CD4-positive, alpha-beta memory T cell (primary cell): ENCODE measurements at places on chromosomes 6 and 20. TPM values are rescaled to one million over a fixed set of nuclear protein-coding genes. Genes with fewer than 3 reads are reported as not detected.

DNA sequence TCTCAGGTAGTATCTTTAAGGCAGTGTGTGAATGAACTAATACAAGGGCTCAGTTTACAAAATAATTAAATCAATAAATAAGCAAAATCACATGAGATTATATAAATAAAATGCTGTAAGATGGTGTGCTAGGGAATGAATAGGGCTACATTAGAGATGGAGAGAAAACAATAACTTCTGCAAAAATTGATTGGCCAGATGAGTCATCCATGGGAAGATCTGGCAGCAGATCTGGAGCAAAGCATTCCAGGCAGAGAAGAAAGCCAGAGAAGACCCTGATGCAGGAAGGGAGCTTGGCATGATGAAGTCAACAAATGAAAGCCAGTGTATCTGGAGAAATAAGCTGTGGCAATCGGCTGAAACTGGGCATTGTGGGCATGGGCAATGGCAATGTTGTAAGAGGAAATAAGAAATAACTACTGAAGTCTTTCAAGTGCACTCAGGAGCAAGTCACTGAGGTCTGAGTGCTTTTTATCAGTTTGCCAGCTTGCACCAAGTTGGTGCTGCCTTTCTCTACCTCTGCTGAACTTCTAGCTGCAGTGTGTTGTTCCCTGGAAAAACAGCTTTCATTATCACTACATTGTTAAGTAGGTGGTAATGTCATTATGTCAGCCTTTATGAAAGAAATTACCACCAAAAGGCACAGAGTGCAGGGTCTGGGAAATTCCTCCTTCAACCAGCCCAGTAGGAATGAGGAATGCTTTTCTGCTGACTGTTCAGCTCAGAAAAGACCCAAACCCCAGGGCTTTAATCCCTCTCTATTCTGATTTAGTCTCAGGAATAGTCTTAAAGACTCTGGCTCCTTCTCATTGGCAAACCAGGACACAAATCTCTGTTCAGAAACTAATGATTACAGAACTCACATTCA, 231.6 kb downstream of the HTR1B start:
- no peak for DNase-seq

GRCh38 chr20:54291339-54292010, 83.6 kb downstream of the PFDN4 start:
- DNase-seq, result no peak

DNA sequence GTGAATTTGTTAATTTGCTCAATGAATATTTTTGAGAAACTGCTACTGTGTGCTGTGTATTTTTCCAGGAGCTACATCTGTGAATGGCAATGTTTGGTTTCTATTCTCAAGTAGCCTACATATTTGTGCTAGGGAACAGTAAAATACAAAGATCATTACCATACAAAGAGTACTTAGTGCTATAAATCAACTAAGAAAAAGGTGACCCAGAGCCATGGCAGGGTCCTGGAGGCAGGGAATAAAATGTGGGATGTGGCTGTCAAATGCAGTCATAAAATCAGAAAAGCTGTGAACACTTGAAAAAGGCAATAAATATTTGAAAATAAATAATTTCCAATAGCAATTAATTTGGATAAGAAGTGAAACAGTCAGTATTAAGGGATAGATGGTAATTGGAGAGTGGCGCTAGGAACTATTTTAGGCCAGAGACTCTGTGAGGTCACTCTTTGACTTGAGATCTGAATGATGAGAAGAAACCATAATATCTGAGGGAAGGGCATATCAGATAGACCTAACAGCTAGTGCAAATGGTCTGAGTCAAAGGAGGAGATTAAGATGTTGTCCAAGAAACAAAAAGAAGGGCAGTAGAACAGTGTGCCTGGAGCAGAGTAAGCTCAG, 98.8 kb downstream of the MANEA start:
- no peak for DNase-seq

- no peak for DNase-seq
Observed at GRCh38 chr6:157038610-157039009, 261.4 kb downstream of the ARID1B start.

- no peak for DNase-seq
Observed at GRCh38 chr20:15317546-15318232, 980.3 kb upstream of the FLRT3 start.

- no peak for DNase-seq
Observed at GRCh38 chr6:108618623-108619152, 58.0 kb downstream of the FOXO3 start.

DNA sequence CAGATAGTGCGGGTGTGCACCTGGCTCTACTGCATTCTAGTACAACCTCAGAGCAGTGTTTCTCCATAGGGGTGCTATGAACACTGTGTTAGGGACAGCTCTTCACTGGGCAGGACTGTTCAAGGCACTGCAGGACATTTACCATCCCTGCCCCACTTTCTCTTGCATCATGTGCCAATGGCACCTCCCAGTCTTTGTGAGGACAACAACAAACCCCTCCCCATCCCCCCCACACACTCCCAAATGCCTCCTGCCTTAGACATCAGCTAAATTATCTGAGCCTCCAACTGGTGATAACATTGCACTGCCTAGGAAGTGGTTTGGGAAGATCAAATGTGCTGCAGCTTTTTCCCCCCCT, 98.9 kb downstream of the FYN start:
- DNase-seq, result no peak

- DNase-seq, result no peak
Observed at GRCh38 chr20:25361287-25361683, 29.4 kb downstream of the ABHD12 start.

DNA sequence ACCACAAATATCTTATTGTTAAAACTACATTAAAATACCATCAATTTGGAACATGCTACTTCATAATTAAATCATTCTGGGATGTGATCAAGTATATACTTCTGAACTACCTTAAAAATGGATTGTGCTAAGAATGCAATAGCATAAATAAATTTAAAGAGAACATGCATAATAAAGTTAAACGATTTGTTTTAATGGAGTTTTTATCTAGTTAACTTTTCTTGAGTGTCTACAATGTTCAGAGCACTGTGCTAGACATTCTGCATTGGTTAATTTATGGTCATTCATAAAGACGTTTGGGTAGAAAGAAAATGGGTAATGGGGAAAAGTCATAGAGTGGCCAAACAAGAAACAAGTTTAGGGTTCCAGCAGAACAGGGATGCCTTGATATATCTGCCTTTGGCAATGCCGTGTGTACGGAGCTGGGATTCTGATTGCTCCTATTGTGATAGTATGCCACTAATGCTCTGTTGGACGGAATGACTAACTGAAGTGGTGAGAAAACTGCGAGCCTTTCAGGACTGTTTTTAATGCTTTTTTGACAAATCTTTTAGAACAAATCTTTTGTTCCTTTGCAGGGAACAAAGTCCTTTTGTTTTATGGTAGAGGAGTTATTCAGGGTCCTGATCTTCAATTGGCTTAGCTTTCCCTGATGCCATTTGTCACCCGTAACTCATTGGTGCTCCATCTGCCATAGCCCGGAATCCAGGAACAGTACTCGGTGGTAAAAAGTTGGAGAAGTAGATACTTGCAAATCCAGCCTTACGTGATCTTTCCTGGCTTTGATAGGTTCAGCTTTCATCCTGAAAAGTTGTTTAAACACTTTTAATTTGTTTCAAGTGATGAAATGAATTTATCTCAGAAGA, 162.6 kb downstream of the BCKDHB start:
- DNase-seq, result no peak

DNA sequence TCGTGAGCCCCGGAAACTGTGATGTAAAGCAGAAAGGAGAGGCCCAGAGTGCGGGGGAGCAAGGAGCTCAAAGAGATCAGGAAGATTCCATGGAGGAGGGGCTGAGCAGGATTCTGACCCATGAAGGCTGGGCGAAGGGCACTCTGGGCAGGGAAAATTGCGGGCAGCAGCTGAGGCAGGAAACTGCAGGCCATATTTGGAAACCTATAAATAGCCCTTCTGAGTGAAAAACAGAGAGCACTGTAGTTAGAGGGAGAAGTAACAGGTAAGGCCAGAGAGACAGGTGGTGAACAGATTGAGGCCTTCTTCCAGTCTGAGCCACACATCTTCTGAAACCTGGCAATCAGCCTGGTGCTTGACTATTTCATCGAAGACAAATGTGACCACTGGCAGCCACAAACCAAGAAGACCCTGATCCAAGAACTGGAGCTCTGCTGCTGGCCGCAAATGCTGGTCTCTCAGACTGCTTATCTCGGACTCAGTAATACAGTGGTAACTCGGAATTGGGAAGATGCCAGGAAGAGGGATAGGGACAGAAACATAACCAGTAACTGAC, 14.1 kb upstream of the BEND3 start:
- DNase-seq, result no peak

DNA sequence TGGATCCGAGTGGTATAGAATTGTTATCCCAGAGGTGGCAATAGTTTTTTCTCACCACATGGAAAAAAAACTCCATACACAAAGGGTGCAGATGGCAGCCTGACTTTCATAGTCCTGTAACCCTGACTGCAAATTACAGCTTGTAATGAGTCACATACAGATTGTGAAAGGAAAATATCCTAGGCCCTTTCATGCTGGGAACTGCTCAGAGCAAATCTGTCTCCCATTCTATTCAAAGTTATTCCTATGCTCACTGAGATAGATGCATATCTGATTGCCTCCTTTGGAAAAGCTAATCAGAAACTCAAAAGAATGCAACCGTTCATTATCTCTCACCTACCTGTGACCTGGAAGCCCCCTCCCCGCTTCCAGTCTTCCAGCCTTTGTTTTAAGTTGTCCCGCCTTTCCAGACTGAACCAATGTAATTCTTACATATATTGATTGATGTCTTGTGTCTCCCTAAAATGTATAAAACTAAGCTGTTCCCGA, 108.7 kb upstream of the MAP3K4 start:
- DNase-seq, result no peak

SMLR1 gene
- not detected for polyA plus RNA-seq

LPA gene
- not detected for polyA plus RNA-seq

SLCO4A1 gene
- 0.49 TPM for polyA plus RNA-seq

DNAH8 gene
- polyA plus RNA-seq, result not detected

CTCFL gene
- polyA plus RNA-seq, result not detected

NKAIN4 gene
- not detected for polyA plus RNA-seq

SIRPB1 gene
- 0.64 TPM for polyA plus RNA-seq

SUMO4 gene
- polyA plus RNA-seq, result not detected
